NCI-H2029 treated with DMSO at 0.1 percent for 48 hours (cell line): ENCODE measurements at places on chromosomes 4 and X.

DNA sequence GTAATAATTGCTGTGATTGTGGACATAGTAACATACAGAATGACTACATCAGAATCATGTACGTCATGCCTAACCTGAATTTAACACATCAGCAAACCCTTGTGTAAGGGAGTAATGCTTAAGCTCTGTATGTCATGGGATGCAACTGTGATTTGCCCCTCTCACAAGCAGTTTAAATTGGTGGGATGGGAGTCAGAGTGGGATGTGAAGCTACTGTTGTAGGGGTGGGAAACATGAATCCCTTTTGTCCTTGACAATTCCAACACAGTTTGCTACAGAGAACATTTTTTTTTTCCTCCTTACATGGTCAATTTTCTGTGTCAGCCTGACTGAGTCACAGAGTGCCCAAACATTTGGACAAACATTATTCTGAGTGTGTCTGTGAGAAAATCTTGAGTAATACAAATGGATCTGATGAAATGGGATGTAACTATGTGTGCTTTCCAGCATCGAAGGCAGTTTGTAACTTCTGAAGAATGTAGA lies 392.8 kb downstream of the GPM6A start:
- DNase-seq = no peak

- DNase-seq = no peak
Observed at GRCh38 chr4:109067508-109068235, 234.8 kb downstream of the COL25A1 start.

- no peak for DNase-seq
Observed at GRCh38 chr4:155430895-155431795, 54.4 kb upstream of the MAP9 start.

DNA sequence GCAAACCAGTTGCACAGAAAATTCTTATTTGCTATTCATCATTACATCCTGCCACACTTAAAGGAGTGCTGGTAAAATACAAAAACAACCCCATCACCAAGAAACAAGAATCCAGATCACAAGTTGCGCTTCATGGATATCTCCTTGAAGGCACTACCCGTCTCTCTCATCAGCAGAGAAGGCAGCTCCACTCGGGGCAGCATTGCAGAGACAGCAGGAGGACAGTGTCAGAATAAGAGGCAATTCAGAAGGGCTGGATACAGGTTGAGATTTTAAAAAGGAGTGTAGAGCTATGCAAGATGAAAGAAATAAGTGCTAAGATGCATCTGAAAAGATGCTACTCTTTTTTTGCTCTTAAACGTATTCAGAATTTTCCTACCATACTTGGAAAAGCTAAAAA lies 71.4 kb downstream of the LDB2 start:
- no peak for DNase-seq

GRCh38 chr4:82380344-82380743 lies 6.6 kb upstream of the HNRNPD start:
- DNase-seq = no peak

DNA sequence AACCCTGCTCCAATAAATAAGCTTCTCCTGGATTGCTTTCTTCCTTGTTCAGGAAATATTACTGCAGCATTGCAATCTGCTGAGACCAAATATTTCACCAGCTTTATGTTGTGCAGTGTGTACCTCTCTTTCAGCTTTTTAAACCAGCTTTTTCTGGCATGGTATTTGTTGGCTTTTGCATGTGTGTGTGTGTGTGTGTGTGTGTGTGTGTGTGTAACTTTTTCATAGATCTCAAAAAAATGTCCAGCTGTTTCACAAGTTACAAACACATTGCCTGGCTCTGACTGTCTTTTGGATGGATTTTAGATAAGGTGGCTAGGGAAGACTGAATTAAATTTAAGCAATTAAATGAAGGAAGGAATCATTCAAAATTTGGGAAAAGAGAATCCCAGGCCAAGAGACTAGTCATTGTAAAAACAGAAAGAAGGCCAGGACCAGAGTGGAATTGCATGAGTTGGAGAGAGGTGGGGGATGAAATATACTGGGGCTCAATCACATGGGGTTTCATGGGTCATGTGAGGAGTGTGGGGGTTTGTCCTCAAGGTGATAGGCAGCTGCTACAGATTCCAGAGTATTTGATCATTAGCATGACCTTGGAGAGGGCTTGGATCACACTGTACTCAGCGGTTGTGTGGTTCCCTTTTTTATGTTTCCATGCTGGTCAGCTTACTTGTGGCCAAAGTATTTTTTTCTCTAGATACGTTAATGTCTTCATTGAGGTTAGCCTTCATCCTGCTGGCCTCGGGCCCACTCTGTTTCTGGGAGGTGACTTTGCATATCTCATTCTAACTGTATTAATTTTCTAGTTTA lies 357.7 kb upstream of the BOD1L1 start:
- DNase-seq = no peak

- DNase-seq = no peak
Observed at GRCh38 chr4:16187455-16187854, 38.8 kb downstream of the TAPT1 start.

- no peak for DNase-seq
Observed at GRCh38 chrX:19195243-19195610, 73.0 kb upstream of the ADGRG2 start.

- DNase-seq = no peak
Observed at GRCh38 chrX:57353472-57354132, 67.1 kb downstream of the FAAH2 start.

- DNase-seq = no peak
Observed at GRCh38 chrX:81195259-81195658, 6.5 kb downstream of the HMGN5 start.

- DNase-seq = no peak
Observed at GRCh38 chr4:156098805-156099204, 145.1 kb upstream of the CTSO start.

- no peak for DNase-seq
Observed at GRCh38 chrX:45596188-45596808, 395.6 kb upstream of the DIPK2B start.
